Adipose tissue (tissue), 3 donors: ENCODE measurements at places on chromosomes 6 and 20. TPM values are rescaled to one million over a fixed set of nuclear protein-coding genes. Genes with fewer than 3 reads are reported as not detected.

The UBE2V1 gene
- polyA plus RNA-seq: 85.7 TPM

The OR2B6 gene
- polyA plus RNA-seq: not detected

The PI16 gene
- 0.56 TPM for polyA plus RNA-seq

The BHLHE23 gene
- not detected for polyA plus RNA-seq

The CDSN gene
- not detected for polyA plus RNA-seq

The SRMS gene
- polyA plus RNA-seq: not detected
